Hypothalamus (tissue), 51 donors: ENCODE measurements at places on chromosomes 3 and 15.

- no peak for DNase-seq
Observed at GRCh38 chr3:13827256-13827655, 52.6 kb downstream of the WNT7A start.

DNA sequence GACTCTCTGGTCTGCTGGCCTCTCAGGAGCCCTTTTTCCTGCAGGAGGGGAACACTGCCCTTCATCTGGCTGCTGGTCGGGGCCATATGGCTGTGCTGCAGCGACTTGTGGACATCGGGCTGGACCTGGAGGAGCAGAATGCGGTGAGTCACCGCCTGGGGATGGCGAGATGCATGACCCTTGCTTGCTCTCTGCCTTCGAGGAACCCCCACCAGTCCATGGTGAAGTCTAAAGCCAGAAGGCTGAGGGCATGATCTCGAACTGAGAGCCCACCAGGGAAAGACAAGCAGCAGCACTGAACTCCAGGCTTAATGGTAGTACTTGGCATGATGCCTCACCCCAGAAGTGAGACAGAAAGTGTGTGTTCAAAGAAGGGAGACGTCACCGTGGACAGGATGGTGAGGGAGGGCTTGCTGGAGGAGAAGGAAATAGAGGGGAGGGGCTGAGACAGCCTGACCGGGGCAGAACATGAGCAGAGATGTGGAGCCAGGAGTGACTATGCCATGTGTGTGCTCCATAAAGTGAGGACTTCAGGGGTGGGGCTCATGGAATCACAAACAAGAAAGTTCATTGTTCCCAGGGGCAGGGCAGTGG is 19.2 kb downstream of the ANKDD1A start:
- no peak for DNase-seq

GRCh38 chr3:129402616-129403015 is 25.8 kb downstream of the EFCAB12 start:
- no peak for DNase-seq

GRCh38 chr3:111571907-111572460 is 23.2 kb downstream of the ZBED2 start:
- no peak for DNase-seq

GRCh38 chr15:80003934-80004472 is 33.0 kb upstream of the BCL2A1 start:
- no peak for DNase-seq

GRCh38 chr3:149832086-149832485 is 19.1 kb downstream of the RNF13 start:
- DNase-seq: no peak

DNA sequence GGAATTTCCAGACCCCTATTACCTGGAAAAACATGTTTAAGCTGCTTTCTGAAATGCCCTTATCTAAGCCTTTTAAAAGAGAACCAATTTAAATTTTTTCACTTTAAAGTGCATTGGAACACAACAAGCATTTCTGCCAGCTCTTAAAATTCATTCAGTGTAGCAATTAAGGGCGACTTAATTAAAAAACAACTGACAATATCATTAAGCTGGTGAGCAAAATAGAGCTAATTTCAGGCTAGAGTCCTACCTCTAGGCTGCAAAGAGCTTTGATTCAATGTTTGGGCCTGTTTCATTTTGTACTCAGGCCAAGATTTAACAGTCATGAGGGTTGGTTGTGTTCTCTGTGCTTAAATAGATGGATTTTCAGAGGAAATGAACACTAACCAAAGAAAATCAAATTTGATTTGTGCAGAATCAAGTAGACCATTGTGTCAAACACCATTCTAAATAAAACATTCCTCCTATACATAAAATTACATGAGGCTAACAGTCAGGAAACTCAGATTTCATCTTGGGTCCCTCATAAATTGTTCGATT is 114.6 kb downstream of the TMEM108 start:
- no peak for DNase-seq

DNA sequence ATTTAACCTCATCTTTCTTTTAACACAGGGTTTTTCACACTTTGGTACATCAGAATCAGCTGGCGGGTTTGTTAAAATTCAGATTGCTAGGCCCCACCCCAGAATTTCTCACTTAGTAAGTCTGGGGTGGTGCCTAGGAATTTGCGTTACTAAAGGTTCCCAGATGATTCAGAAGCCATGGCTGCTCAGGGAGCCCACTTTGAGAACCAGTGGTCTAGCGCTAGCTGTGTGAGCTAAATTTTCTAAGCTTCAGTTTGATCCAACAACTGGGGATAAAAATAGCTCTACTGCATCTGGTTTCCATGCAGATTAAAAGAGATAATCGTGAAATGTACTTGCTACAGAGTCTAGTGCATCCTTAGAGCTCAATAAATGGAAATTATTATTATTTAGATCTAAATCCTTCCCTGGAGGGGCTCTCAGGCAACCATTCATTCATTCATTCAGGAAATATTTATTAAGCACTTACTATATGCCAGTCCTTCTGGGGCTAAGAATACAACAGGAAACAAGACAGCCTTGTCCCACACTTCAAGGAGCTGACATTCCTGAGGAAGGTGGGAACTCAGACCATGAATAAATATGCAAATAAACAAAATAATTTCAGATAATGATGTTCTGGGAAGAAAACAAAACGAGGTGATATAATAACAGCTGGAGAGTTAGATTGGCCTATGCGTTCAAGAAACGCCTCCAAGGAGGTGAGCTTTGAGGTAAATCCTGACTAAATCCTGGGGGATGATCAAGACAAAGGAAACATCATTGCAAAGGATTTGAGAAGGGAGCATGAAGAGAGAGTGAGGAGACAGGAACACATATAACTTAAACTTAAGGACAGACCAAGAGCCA is 3.9 kb upstream of the CIDEC start:
- DNase-seq: no peak

DNA sequence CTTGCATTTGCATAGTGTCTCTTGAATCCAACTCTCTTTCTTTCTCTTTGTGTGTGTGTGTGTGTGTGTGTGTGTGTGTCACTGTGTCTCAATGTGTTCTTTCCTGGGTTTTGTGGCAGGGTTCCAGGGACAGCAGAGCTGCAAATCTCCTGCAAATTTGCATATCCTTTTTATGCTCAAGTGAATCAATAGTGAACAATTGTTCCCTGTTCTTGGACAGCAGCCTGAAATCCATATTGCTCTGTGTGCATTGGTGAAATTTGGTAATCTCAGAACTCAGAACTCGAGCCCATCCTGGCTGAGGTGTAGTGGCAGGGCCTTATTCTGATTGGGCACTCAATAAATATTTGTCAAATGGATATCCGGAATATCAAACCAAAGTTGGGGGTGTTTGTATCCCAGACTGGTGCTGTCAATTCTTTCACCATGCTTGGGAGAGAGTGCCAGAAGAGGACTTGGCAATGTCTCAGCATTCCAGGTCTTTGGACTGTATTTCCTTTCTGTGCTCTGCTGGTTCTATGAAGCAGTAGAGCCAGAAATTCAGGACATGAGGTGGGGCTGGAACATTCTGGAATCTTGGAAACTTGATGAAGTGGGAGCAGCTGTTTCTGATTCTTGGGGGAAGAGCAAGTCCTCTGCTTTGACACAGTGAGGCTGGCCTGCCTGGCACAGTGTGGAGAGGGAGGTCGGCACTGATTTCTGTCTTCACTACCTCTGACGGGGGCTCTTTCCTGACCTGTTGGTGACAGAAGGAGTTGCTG is 380.6 kb upstream of the C2CD4B start:
- peak; percentile 74 for DNase-seq

DNA sequence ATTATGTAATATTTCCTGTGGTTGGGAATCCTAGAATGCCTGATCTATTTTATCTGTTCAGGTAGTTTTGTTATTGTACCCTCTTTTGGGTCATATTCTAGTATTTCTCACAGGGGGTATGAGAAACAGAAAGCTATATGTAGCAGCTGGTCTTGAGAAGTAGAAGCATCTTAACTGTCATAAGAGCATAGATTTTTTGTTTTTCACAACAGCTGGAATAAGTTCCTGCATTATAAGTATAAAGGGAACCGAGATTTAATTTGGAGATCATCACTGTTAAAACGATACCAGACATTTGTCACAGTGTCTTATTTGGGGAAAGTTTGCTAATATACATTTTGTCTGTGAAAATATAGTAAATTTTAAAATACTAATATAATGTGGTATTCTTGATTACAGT is 4.8 kb downstream of the RAP2B start:
- DNase-seq: no peak

GRCh38 chr3:183151821-183152351 is 10.6 kb downstream of the LAMP3 start:
- DNase-seq: no peak

GRCh38 chr3:94406595-94406994 is 343.7 kb downstream of the NSUN3 start:
- DNase-seq: no peak

DNA sequence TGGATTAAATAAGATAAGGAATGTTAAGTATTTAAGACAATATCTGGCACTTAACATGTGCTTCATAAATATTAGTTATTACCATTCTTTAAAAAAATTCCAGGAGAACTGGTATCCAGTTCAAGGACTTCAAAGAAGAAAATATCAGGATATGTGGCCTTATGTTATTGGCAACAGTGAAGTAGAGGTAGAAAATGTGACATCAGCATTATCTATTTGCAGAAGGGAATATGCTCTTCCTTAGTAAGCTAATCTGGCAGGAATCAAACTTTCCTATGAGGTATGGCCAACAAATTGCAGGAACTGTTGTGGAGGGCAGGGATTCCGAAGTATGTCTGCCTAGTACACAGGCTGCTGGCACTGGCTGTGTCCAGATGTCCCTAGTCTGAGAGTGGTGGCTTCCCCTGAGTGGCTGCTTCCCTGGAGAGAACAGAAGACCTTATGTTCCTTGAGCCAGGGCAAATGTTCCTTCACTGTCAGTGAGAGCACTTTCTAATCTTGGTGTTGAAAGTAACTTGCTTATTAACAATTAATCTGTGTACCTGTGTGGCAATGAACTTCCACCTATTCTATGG is 351.7 kb upstream of the THRB start:
- no peak for DNase-seq

DNA sequence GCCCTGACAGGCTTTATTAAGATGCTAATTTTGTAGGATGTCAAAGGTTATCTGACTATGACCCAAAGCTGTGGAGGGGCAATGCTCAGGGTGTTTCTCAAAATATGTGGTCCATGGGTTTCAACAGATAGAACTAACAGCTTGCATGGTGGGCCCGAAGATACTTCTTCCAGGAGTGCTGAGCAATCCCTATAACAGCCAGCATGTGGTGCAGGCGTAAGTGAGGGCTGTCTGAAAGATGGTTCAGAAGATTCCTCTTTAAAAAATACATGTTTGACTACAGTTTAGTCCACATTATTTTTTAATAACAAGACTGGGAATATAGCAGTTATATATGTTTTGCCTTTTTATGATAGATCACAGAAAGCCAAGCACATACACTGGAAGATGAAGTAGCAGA is 7.6 kb downstream of the SCG3 start:
- no peak for DNase-seq

DNA sequence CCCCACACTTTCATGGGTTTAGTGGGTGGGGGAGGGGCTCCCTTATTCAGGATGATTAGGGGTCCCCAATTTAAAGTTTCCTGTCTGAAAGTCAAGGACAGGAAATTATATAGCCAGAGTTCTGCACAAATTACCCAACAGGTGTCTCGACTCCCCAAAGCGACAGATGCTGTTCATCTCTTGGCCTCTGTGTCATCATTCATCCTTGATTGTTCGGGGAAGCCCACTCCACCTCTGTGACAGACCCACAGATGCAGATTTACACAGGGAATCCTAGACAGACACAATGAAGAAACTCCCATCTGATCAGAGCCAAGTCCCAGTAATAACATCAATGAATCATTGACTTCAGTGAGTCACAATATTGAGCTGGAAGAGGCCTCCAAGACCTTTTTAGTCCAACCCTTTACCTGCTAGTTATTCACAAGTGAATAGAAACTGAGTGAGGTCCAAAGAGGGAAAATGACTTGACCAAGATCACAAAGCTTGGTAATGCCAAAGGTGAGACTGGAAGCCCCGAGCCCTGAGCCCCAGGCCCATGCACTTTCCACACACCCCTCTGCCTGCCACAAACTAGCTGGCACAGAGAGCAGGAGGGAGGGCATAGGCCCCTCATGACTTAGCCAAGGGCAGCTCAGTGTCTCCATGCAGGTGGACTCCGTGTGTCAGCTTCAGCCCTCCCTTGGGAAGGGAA is 7.9 kb upstream of the SRP14 start:
- no peak for DNase-seq

GRCh38 chr15:67087507-67088172 is 22.2 kb downstream of the SMAD3 start:
- no peak for DNase-seq

DNA sequence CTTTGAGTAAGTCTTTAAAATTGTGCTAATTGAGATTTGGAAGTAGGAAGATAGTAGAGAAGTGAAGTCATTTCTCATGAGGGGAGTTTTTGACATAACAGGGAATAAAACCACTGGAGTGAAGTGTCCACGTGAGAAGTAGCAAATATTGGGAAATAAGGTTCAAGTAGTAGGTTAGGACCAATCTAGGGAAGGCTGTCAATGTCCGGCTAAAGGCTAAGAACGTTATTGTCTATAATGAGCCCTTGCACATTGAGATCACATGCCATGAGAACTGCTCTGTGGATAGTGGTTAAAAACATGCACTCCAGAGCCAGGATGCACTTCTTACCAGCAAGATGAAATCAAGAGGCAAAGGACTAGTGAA is 459.9 kb upstream of the TPRG1 start:
- no peak for DNase-seq

DNA sequence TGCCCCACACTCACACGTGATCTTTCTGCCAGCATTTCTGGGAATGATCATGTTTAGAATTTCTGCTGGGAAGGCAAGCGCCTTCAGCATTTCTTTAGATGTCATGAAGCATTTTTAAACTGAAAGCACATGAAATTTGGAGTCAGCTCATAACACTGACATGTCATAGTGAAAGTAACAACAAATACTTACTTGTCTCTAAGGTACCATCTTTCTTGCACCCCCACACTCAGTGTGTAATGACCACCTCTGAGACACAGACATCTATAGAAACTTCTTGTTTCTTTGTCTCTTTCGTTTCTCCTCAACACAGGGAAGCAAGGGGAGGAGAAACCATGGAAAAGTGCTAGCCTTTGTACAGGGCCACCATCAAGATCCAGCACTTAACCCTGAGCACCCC is 171.7 kb downstream of the RORA start:
- no peak for DNase-seq

DNA sequence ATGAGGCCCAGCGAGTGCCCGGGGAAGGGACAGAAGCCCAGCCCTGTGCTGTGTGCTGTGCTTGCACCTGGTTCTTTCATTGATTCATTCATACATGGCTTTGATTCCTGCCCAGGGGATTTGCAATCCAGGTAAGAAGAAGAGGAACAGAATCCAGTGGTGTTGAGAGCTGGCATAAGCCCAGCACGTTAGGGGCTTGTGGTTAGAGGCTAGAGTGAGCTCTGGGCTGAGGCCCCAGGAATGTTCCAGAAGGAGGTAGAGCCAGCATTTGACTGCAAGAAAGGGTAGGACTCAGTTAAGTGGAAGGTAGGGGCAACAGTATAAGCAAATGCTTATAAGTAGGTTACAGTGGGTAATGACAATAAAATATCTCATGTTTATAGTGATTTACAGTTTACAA is 2.3 kb downstream of the VWA5B2 start:
- DNase-seq: no peak

GRCh38 chr15:98103570-98103969 is 143.1 kb downstream of the ARRDC4 start:
- no peak for DNase-seq
